ENCODE measurements at places on chromosomes 7 and 10.

DNA sequence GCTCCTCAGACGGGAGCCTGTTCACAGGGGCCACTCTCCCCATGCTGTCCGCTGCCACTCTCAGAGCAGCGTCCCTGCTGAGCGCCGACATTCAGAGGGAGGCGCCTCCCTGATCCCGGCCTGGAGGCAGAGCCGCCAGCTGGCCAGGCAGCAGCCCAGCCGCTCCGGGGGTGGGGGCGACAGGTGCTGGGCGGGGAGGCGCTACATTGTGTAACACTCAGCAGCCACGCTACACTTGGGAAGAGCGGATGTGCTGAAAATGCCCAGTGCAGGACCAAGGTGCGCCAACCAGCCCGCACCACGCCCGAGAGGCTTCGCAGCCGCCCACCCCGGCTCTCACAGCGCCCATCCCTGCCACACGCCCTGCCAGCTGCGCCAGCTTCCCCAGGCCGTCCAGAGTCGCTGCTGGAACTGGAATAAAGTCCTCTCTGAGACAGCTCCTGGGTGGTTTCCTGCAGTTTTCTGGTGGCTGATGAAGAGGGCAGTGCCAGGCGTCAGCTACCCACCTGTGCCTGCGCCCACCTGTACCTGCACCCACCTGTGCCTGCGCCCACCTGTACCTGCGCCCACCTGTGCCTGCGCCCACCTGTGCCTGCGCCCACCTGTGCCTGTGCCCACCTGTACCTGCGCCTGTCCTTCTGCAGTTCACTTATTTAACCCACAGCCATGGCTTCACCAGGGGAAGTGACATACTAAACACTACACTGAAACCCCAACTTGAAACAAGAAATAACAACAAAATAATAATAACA is 25.7 kb downstream of the STK32C start:
- DNase-seq: no peak

DNA sequence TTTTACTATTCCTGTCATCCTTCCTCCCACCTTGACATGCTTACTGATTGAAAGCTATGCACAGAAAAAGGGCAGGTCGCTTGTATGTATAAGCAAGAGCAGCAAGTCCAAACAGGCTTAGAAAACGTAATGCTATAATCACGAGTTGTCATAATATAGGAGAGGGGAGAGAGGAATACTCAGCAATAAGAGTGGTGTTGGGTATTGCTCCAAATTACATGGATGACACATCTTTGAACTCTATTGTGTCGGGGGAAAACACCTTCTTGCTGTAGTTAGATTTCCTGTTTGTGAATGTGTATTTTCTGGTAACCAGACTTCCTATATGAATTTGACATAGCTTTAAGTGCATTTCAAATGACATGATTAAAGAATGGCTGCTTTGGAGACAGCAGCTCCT is 7.5 kb downstream of the MET start:
- DNase-seq: no peak

- no peak for DNase-seq
Observed at GRCh38 chr10:29600821-29601220, 34.0 kb downstream of the SVIL start.

GRCh38 chr10:7146189-7146588 is 264.6 kb downstream of the SFMBT2 start:
- DNase-seq: no peak

DNA sequence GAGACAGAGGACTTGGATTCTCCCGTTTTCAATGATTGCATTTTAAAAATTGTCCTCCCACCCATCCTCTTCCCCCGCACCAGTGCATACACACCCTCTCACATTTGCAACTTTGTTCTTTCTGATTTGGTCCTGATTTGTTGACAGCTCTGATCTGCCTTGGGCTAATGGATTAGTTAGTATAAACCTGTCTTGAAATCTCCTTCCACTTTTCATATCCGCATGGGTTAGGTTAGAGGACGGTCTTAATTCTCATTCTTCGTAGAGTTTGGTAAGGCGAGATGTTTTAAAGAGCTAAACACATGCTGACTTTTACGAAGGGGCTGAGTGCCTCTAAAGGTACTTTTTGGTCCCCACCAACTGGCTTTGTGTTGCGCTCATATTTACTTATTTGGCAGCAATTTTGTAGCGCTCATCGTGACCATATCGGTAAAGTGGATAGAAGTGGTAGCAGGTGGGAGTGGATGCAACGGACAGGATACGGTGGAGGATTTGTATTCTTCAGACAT is 1.1 kb downstream of the AHR start:
- DNase-seq: no peak

DNA sequence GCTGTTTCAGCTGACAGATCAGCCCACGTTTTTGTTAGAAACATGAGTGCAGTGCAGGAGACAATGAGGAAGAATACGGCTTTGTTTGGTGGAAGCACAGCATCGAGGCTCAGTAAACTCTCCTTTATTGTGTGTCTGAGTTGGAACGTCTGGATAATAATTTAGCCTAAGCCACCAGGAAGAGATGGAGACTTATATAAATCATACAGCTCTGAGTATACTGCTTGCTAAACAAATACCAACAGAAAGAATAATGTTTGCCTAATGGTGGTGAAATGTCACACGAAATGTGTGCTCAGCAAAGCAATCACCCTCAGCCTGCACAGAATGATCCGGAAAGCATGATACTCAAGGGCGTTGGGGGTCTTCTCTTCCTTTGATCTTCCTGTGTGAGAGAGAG is 664.1 kb upstream of the ADARB2 start:
- no peak for DNase-seq

- no peak for DNase-seq
Observed at GRCh38 chr7:133140994-133141595, 59.2 kb upstream of the CHCHD3 start.

DNA sequence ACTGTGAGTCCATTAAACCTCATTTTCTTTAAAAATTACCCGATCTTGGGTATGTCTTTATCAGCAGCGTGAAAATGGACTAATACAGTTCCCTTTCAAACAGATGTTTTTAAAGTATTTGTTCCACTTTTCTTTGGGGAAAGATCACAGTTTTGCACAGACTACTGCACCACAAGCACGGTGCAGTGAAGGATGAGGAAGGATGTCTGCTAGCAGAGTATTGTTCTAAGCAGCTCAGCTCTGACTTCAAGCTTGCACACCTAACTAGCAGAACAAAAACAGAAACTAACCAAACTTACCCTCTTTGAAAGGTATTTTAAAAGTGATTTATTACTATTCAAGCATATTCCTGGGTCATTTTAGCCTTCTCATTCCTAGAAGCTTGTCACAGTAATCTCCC is 20.0 kb downstream of the THNSL1 start:
- DNase-seq: no peak

DNA sequence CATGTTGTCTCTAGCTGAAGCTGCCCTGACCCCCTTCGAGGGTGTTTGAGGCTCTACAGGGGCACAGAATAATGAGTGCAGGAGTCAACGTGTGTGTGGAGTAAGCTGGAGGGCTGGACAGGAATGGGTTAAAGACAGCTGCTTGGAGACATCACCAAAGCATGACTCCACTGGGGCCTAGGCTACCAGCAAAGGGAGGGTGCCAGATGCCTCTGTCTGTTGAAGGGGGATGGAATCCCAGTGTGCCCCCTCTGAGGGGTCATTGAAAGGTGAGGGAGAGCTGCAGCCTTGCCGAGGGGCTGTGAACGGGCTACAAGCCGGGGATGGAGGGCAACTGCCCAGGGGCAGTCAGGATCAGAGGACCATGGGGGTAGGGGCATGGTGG is 51.7 kb upstream of the PODXL start:
- no peak for DNase-seq

GRCh38 chr10:97498841-97499560 is at the start of gene UBTD1:
Gene UBTD1, plus strand, starts transcription at chr10:97498924. Its CDS starts 280 bp downstream, at chr10:97499204.
- no peak for DNase-seq

DNA sequence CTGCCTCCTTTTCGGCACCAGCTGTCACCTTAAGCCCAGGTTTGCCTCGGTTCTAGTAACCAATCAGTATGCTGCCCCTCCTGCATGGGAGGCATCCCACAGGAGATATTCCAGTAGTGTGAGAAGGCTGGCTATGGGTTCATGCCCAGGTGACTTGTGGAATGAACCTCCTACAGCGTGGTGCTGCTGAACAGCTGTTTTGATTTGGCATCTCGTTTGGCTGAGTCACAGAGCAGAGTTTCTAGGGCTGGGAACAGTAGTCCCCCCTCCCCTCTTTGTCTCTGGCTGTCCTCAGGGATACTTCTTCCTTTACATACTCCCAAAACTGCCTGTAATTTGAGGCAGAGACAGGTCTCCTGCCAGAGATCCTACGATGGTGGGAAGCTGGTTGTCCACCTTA is 16.1 kb downstream of the R3HCC1L start:
- no peak for DNase-seq

GRCh38 chr10:91974960-91975359 is 51.4 kb downstream of the BTAF1 start:
- DNase-seq: no peak

DNA sequence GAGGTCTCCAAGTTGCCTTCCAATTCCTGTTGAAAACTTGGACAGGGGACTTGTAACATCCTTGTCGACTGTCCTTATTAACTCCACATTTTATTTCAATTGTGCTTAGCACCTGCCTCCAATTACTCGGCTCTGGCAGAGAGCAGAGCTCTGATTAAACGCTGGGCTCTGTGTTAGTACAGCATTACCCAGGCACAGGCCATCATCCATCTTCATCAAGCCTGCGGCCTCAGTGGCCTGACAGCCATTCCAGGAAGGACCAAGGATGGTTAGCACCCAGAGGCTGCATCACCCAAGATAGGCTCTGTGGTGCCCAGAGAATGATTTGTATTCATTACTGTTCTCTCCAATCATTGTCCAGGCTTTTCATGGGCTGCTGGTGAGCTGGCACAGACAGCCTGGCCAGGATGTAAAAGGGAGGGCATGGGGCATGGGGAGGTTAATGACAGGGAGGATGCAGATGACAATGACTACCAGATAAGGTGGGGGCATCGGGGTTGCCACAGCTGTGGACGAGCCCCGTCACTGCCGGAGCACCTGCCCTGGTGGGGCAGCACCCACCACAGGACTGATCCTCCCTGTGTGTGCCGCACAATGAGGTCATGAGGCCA is 123.3 kb downstream of the PTPN20 start:
- no peak for DNase-seq

DNA sequence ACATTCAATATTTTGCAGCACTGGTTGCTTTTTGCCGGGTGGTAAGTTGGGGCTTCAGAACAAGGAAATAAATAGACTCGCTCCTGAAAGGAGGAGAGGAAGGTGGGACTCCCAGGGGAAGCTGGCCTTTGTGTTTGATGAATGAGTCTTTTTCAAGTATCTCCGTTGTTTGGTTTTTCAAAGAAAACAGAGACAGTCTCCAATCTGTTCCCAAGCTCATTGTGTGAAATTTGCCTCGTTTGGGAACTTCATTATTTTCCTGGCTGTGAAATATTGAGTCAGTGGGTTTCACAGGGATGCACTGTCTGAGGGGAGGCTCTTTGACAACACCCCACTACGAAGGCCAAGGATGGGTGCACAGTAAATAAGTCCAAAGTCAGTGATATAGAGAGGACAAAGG is 38.7 kb upstream of the KIAA1217 start:
- no peak for DNase-seq

- no peak for DNase-seq
Observed at GRCh38 chr7:79782256-79782655, 328.8 kb upstream of the MAGI2 start.

DNA sequence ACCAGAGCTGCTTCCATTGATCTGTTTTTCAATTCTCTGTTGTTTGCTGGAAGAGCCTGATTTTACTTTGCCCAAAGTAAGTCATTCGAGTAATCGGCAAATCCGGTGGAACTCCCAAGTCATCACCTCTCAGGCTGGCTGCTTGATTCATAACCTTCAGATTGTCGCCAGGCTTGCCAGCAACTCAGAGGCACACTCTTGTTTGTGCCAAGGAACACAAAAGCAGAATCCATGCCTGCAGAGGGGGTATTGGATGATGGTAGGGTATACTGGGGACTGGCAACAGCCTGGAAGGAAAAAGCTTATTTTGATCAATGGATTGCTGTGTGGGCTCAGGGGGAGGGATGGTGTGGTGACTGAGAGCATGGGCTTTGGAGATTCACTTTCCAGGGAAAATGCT is 542.4 kb downstream of the SORCS3 start:
- DNase-seq: no peak

DNA sequence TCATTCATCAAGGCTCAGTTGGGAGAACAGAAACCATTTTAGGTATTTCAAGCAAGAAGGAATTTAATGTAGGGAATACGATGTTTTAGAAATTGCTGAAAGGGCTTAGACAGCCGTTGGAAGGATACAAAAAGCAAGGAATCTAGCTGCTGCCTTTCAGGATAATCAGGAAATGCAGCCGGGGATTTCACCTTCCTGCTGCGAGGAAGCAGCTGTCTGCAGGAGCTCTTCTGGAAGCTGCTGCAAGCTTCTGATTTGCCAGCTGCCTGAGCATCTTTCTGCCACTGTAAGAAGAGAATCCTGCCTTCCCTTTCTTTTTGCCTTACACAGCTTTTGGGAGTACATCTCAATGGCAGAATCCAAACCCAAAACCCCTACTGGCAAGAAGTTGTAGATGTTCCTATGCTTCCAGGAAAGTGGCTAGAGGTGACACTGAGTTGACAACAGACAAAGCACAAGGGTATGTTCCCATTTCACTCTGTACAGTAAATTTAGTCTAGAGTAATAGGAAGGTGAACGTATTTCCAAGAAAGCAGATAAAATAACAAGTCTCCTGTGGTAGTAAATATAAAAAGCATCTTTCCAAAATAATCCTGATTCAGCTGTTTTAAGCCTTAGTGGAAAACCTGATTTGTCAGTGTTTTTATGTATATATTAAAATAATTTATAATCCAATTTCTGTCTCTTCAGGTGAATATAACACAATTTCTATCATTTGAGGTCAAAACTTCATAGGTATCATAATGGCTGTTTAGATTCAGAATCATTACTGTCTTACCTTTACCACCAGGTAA is 148.4 kb upstream of the LRGUK start:
- DNase-seq: no peak
